Thymus (tissue), 14 donors: ENCODE measurements at places on chromosomes 5 and 9. TPM values are rescaled to one million over a fixed set of nuclear protein-coding genes. Genes with fewer than 3 reads are reported as not detected.

The HACD4 gene
- 6.2 TPM for total RNA-seq

The CCIN gene
- 0.05 TPM for total RNA-seq

The SLC23A1 gene
- 1.1 TPM for total RNA-seq

GRCh38 chr5:16534280-16534679, 68.7 kb upstream of the ZNF622 start:
- no peak for DNase-seq

DNA sequence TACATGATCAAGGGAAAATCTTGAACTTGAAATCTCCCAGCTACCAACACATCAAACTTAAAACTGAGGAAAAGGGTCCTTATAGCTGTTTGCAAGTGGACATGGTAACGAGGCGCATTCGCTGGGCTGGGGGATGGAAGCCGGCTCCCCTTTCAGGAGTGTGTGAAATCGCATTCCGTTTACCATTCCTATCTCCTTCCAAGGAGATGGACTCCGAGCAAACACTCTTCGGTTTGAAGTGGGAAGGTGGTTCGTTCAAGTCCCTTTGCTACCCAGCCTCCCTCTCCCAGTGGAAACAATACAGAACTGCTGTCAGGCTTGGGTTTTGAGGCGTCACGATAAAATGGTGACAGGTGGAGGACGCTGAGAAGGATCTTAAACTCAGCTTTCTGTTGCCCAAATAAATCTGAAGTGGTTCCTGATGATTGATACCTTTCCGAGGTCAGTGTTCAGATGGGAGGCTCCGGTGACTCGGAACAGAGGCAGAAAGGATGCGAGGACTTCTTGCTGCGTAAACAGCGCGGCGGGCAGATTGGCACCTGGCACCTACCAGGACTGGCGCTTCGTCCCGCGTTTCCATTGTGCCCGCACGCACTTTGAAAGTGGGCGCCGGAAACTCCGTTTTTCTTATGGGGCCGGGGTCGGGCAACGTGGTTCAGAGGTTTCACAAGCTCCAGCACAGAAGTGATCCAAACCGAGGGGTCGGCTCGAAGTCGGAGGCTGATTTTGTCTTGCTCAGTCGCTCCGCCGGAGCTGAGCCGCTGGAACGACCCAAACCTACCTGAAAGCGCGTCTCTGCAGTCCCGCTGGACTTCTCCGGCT, 7.0 kb downstream of the MSX2 start:
- no peak for DNase-seq

GRCh38 chr5:143014017-143014651, 244.0 kb downstream of the ARHGAP26 start:
- DNase-seq, result no peak

- DNase-seq, result no peak
Observed at GRCh38 chr5:139708877-139709581, 60.9 kb downstream of the CXXC5 start.

The VCP gene
- total RNA-seq, result 227 TPM

The ARSI gene
- 0.76 TPM for total RNA-seq

- DNase-seq, result no peak
Observed at GRCh38 chr5:96753017-96753397, 54.7 kb downstream of the ERAP1 start.

- no peak for DNase-seq
Observed at GRCh38 chr5:181105391-181106025, 25.5 kb downstream of the OR2V1 start.

The IL11RA gene
- total RNA-seq, result 12.6 TPM

DNA sequence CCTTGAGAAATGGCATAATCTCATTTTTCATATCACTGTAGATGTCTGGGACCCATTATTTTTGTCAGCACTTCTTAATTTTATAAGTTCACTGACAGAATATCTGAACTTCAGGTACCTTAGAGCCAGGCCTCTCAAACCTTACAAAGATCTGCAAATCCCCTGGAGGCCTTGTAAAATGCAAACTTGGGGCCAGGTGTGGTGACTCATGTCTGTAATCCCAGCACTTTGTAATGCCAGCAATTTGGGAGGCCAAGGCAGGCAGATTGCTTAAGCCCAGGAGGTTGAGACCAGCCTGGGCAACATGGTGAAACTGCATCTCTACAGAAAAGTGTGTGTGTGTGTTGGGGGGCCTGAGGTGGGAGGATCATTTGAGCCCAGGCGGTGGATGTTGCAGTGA, 30.8 kb downstream of the RASGRF2 start:
- DNase-seq, result no peak

The PCDHGB5 gene
- 1.6 TPM for total RNA-seq

The ACOT12 gene
- total RNA-seq, result 0.05 TPM

DNA sequence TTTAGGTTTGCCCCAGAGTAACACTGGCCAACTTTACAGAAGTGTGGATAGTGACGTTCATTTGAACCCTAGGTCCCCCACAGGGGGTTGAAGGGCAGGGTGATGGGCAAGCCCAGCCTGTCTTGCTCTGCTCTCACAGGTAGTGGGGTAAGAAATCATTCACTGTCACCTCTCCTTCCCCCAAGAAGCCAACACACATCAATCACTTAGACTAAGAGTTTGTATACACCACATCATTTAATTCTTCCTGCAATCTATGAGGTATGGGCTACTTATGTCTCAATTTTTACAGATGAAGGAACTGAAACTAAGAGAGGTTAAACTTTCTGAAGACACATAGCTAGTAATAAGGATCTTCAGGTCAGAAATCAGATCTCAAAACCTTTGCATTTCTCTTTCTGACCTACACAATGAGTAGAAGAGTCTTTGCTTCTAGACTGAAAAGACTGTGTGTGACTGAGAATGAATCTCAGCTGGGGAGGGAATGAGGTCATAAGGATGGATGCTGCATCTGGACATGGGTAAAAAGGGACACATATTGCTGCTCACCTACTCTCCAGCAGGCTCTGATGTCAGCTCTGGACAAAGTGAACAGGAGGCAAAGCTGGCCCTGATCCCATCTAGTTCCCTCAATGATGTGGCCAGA, 81.0 kb upstream of the EQTN start:
- no peak for DNase-seq

- peak; percentile 4 for DNase-seq
Observed at GRCh38 chr9:84668196-84669012, 1.1 kb upstream of the NTRK2 start.

The SPINK7 gene
- total RNA-seq, result 1.2 TPM

The MAPKAP1 gene
- 40.7 TPM for total RNA-seq

- no peak for DNase-seq
Observed at GRCh38 chr5:100860407-100860806, 42.7 kb downstream of the ST8SIA4 start.

DNA sequence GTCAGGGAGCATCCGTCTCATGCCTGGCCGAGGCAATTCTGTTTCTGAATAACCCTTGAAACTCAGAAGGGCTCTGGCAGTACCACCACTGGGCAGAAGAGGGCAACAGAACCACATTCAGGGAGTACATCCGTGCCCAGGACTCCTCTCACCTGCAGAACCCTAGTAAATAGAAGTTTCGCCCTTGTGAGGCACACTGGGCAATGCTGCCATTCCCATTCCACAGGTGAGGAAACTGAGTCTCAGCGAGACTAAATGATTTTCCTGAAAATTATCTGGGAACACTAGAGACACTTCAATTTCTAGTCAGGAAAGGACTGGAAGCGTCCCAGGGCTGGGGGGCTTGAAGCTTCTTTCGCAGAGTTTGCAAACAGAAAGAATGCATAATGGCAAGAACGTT, 74.7 kb downstream of the FGF1 start:
- DNase-seq, result peak; percentile 53

- no peak for DNase-seq
Observed at GRCh38 chr9:111056538-111056937, 18.3 kb upstream of the LPAR1 start.

- no peak for DNase-seq
Observed at GRCh38 chr9:14780693-14781092, 58.2 kb upstream of the CER1 start.

- DNase-seq, result no peak
Observed at GRCh38 chr5:34563931-34564709, 92.0 kb upstream of the RAI14 start.

DNA sequence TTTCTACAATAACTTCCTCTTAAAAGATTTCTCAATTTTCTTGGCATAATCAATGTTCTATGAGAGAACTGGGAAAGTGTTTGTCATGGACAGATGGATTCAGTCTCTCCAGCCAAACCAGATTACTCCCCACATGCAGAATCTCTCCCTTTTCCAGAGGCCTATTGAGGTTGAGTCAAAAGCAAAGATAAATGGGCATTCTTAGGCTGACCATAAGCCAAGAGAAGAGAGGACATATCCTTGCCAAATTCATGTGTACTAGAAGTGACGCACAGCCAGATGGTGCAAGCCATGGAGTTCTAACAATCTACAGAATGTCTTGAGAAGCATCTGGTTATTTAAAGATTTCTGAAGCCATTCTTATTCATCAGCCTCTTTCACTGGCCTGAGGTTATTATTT, 2115.0 kb downstream of the MAT2B start:
- no peak for DNase-seq

- no peak for DNase-seq
Observed at GRCh38 chr5:180787711-180788431, 14.7 kb downstream of the MGAT1 start.

- DNase-seq, result no peak
Observed at GRCh38 chr5:138111937-138112336, 27.3 kb downstream of the NME5 start.

DNA sequence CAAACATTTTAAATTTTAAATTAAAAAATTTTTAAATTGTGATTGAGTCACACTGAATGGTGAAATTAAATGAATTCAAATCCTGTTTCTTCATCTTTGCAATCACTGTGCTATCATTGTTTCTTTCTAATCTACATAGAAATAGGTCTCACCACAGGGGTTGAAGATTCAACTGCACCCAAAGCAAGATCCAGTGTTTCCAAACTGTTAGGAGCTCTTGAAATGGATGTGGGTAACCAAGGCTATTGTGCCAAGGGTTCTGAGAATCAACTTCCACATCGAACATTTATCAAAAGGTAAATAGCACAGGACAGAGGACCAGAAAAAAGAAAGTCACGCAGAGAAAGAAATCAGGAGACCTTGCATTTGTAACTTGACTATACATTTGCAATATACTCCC, 172.6 kb upstream of the RASEF start:
- no peak for DNase-seq

DNA sequence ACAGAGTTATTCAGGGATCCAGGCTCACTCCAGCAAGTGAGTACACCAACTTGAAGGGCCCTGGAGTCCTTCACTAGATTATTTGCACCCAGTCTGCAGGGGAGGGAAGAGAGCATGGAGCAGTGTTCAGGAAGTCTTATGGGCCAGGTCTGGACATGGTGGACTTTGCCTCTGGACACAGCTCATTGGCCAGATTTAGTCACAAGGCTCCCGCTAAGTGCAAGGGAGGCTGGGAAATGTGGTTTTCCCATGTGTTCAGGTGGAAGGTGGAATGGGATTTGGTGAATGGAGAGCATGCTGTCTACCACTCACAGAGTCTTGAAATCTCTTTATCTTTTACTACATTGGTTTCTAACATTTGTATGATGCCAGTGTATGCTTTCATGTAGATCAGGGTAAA, 200.5 kb downstream of the GNA14 start:
- DNase-seq, result no peak

DNA sequence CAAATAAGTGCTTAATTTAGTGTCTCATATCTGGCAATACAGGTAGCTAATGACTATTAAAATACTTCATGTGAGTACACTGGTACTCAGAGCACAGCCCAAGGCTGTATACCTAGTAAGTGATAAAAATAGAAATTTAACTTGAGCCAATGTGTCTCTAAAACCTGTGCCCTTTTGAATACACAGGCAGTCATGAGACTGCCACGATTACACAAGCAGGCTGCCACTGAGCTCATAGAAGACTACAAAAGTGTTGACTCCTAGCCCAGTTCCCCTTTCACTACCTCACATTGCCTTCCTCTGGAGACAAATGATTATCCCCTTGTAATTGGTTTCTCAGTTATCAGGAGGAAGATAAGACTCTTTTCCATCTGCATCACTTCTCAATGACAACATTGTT, 66.3 kb upstream of the PAPPA start:
- DNase-seq, result no peak

- no peak for DNase-seq
Observed at GRCh38 chr9:136277746-136278145, 26.1 kb downstream of the CCDC187 start.

DNA sequence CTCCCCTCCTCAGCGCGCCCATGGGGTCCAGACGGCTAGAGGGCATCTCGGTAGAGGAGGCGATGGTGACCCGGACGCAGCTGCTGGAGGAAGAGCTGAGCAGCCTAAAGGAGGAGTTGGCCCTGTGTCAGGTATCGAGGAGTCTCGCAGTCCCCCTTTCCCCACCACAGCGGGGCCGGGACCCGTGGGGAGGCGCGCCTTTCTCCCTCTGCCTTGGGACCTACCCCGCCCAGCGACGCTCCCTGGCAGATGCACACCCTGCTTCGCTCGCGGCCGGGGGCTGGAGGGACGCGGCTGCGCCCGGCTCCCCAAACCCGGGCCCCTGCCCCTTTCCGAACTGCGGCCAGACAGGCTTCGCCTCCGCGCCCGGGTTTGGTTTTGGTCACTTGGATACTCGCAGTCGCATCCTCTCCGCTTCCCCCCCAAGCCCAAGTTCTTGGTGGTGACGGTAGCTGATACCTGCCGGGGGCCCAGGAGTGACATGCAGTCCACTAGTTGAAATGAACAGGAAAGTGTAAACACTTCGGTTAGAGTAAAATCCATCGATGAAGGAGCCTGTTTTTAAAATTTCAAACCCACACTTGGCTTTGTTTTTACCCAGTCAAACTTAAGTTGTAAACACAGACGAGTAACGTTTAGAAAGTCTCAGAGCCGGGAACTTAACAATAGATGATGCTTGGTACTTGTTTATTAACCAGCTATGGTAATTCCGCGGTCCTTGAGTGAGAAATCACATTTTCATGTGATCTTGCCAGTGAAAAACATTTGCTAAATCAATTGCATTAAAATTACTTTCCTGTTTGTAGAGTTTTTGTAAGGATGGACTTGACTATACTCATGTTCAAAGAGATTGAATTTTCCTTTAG, 688 bp downstream of the CNTLN start:
- DNase-seq, result no peak

The KIF4B gene
- 0.05 TPM for total RNA-seq

The ADGRD2 gene
- 0.09 TPM for total RNA-seq

DNA sequence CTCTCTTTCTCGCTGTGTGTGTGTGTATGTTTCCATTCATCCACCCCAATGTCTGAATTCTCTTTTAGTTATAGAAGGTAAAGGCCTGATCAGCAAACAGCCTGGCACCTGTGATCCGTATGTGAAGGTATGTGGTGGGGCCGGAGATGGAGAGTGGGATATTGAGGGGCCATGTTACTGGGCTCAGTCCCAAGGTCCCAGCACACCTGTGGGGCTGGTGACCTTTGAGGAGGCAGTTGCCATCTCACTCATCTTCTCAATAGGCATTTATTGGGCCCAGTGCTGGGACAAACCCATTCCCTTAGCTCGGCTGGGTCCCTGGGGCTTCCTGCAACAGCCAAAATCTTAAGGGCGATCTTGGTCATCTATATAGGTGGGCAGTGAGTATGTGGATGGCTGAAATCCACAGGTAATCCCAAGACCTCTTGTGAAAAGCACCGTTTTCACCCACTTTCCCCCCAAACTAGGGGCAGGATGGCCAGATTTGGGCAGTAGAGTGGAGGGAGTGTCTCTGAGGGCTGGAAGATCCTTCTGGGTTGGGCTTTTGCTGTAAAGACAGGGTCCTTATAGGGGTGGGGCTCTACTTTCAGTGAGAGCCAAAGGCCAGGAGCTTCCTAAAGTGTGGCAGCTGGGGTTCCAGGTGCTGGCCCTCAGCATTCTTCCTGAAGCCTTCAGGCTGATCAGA, 19.6 kb downstream of the RGS3 start:
- no peak for DNase-seq
